ENCODE measurements at places on chromosomes 13 and 19.

- DNase-seq = peak; percentile 49
These were observed 107.0 kb downstream of the RXFP2 start for GRCh38 chr13:31846182-31846938.

GRCh38 chr13:100495455-100495854 lies 93.1 kb downstream of the GGACT start:
- no peak for DNase-seq

GRCh38 chr13:77456271-77456670 lies 79.2 kb upstream of the SCEL start:
- no peak for DNase-seq

DNA sequence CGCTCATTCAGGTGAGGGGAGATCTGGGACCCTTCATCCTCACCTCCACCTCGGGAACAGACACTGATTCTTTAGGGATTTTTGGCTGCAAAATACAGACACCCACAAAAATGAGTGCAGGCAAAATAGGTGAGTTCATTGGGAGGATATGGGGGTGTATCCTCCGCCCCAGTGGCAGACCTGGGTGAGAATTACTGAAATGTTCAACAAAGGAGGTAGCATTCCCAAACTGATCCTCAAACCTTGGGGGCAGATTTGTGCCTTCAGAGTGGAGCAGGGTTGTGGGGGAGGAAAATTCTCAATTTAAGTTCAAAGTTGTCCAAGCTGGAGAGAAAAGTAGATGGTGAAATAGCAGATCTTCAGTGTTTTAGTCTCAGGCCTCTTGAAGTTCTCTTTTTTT lies 31.3 kb upstream of the SIN3B start:
- no peak for DNase-seq

DNA sequence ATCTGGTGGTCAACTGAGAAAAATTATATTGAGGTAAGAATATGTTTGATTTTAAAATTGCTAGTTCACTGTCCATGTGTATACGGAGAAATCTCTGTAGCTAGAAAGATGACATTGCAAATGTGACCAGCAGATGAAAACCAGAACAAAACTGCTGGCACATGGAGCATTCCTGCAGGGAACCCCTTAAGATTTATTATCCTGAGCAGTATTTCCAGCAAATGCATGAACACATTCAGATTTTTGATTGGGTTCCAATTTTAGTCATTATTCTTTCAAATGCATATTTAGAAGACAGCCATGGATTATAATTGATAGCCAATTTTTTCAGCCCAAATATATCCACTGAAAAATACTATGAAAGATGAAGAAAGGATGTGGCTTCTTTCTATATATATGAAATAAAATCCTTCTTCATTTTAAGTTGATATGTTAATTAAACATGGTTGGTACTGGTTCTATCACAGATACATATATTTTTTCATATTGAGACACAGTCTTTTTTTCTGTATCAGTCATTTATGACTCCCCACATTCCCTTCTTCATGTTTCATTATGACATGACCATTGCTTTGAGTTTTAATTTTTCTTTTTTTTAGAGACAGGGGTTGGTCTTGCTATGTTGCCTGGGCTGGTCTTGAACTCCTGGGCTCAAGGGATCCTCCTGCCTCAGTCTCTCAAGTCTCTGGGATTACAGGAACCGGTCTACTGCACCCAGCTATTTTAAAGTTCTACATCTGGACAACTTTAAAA lies 376.5 kb downstream of the KLF12 start:
- no peak for DNase-seq

DNA sequence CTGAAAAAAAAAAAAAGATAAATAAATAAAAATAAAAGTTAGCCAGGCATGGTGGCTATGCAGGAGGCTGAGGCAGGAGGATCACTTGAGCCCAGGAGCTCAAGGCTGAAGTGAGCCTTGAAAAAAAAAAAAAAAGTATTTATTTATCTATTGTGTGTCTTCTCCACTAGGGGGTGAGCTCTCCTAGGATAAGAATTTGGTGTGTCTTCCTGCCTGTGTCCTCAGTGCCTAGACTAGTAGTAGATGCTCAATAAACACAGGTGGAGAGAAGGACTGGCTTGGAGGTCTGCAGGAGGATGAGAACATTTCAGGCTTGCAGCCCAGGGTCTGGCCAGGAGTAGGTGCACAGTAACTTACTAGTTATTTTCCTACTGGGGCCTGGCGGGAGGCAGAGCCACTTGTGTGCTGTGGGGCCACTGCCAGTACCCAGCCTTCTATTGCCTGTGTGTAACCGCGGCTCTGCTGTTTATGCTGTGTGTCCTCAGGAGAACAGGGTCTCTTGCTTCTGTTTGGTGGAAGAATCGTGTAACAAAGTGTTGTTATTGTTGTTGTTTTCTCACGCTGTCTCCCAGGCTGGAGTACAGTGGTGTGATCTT lies 5.4 kb downstream of the LMTK3 start:
- DNase-seq = no peak

DNA sequence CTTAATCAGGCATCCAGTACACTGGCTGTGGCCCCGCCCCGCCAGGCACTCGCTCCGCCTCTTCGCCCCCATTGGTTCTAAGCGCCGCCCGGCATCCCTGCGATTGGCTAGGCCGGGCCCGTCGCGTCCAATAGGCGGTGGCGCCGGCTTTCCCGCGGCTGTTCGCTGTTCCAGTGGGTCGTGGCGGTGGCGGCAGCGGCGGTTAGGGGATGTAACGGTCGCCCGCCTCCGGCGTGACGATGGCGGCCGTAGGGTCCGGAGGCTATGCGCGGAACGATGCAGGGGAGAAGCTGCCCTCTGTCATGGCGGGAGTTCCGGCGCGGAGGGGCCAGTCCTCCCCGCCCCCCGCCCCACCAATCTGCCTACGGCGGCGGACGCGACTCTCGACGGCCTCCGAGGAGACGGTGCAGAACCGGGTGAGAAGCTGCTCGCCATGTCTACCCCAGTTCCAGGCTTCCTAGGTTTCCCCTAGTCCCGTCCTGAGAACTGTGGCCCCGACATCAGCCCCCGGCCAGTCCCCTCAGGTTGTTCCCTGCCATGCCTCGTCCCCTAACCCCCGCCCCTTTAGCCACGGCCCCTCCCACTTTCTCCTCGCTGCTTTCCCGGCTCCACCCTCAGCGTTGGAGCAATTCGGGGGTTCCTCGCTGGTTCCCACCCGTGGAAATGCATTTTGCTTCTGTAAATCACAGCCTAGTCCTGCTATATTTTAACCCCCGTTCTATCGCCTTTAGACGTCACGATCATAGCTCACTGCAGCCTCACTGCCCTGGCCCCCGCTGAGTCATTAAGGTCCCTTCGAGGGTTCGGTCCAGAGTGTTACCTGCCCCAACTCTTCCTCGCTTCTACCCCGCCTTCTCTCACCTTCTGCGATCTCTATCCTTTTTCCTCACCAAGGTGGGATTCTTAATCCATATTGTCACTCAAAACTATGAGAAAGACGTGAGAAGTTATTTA lies at the start of gene WDR62:
TSS of gene WDR62 (plus strand) at position 165 of the 954 bp plus-strand sequence. CDS start at position 240, 75 bp downstream.
- DNase-seq = no peak

DNA sequence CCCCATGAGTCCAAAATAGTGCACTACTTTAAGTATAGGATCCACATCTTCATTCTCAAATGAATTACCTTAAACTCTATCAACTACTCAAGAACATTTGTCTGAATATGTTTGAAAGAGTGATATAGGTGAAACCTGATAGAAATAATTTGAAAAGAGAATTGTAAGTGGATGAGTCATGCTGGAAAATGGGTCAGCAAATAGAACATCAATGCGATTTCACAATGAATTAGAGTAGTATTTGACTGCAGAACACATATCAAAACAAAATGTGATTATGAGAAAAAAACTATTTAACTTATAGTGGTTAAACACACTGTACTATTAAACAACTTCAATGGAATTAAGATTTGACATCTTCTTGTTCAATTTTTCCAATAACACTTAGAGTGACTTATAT lies 300.6 kb upstream of the KLHL1 start:
- no peak for DNase-seq

- DNase-seq = no peak
These were observed 3.9 kb upstream of the ZNF135 start for GRCh38 chr19:58054901-58055874.

- DNase-seq = no peak
These were observed 17.6 kb downstream of the CLPTM1 start for GRCh38 chr19:44972802-44973201.

DNA sequence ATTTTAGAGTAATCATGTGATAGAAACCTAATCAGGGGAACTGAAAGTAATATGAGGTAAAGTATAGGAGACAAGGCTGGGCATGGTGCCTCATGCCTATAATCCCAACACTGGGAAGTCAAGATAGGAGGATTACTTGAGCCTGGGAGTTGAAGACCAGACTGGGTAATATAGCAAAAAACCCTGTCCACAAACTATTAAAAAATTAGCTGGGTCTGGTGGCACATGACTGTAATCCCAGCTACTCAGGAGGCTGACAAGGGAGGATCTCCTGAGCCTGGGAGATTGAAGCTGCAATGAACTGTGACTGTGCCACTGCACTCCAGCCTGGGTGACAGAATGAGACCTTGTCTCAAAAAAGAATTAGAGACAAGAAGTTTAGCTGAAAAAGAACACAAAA lies 469.9 kb downstream of the GPC5 start:
- no peak for DNase-seq

- no peak for DNase-seq
These were observed 501.5 kb downstream of the DCT start for GRCh38 chr13:93977986-93978385.

GRCh38 chr19:34475026-34475974 lies 6.3 kb upstream of the WTIP start:
- DNase-seq = peak; percentile 67

DNA sequence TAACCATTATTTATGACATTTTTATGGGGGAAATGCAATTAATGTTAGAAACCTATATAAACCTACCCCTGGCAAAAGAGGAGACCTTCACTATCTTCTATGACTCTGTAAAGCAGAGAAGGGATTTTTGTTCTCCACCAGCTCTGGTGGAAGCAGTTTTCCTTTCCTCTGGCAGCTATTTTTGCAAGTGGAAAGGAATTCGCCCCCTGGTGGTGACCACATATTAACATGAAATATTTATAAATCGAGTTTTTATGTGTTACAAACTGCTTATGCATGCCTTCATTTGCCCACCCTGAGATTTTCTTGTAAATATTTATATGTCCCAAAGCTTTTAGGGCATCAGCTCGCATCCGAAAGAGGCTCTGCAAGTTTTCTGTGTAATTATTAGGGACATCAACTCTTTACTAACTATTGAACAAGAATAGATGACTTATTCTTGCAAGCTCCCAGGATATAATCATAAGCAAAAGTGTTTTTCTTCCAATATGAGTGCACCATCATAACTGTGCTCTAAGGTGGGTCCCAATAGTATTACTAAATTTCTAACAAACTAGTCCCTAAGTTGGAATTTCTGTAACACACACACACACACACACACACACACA lies 62.4 kb downstream of the SERTM1 start:
- no peak for DNase-seq

DNA sequence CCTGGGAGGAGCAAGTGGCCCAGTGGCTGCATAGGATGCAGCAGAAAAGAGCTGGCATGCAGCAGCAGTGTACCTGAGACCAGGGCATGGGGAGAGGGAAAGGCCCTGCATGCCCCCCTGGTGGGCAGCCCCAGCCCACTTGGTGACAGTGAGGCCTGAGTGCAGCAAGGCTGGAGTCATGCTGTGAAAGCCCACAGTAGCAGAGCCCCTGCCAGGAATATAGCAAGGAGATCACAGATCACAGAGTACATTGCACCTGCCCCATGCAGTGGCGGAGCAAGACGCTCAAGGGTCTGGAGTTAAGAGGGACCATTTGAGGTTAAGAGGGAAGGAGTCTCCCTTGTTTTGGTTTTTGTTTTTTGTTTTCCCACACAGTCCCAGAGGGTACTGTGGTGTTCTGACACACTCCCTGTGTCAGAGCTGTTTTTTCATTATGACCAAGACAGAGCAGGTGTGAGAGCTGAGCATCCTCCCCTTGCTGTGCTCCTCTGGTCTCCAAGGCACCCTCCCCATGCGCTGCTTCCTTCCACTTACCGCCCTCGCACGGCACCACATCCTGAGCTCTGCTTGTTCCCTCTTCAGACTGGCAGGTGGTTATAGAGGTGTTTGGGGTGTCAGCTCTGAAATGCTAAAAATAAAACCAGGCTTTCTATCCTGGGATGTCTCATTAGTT lies 85.0 kb upstream of the UBL3 start:
- DNase-seq = no peak

GRCh38 chr19:11279505-11280236 lies 16.3 kb upstream of the TSPAN16 start:
- DNase-seq = no peak

GRCh38 chr13:105365021-105365550 lies 1170.4 kb downstream of the EFNB2 start:
- DNase-seq = no peak

DNA sequence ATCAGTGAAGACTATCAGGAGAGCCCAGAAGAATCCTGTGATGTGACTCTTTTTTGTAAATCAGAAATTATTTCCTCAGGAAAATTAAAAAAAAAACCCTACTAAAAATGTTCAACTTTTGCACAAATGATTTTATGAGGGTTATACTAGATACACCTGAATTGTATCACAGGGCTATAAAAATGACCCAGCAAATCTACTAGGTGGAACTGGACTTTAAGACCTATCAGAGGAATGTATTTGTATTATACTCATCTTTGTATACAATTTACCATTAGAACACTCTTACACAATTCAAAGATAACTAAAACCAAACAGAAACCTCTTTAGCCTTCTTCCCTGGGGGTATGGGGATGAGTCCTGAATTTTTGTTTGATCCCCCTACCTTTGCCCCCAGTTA lies 7.2 kb downstream of the FBXL3 start:
- no peak for DNase-seq
